ENCODE measurements at places on chromosomes 12 and 14. TPM values are rescaled to one million over a fixed set of nuclear protein-coding genes. Genes with fewer than 3 reads are reported as not detected.
A peak's percentile ranks its signal among the peaks of the same experiment; 100 is the strongest.

DNA sequence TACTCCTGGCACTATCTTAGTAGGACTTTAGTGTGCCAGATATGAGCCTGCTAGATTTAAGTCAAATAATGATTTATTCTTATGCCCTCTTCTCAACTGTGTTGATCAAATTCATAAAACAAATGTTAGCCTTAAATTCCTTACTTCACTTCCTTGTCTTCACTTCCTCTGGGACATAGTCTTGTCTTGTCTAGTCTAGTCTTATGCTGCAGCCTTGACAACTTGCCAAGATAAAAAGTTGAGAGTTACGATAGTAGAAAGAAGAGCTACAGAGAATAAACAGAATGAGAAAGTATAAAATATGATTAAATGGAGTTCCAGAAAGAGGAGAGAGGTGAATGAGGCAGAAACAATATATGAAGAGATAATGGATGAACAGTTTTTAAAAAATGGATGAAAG lies 378.1 kb downstream of the DAD1 start:
- DNase-seq = no peak

Gene PRORP
- 69.8 TPM for total RNA-seq

Gene EML5
- total RNA-seq = 0.55 TPM

DNA sequence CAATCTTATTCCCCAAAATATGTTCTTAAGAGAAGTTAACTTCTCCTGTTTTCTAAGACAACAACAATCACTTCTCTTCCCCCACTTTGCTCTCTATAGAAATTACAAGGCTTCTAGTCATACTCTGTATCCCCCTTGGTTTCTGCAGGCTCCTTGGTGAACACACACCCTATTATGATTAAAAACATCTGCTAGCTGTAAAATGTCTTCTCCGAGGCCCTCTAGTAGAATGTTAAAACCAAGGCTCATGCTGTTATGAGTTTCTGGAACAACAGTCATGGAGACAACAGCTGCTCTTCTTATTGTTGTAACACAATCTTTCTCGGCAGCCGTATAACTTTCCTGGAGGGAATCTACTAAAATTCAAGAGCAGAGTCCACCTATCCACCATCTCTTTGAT lies 397.5 kb upstream of the CCDC196 start:
- no peak for DNase-seq

DNA sequence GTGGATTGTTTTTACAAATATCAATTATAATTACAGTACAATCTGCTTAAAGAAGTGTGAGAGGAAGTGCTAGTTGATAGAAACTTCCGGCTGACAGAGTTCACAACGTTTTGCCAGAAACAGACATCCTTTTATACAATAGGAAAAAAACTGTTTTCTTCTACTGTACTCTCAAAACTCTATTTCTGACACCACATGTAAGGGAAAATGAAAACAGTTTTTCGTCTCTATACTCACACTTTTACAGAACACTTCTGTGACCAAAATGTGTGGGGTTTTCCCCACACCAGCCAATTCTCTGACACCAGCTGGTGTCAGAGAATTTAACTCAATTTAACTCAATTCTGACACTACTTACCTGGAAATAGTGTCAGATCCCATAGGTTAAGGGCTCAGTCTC lies 24.2 kb upstream of the HIF1A start:
- no peak for DNase-seq

DNA sequence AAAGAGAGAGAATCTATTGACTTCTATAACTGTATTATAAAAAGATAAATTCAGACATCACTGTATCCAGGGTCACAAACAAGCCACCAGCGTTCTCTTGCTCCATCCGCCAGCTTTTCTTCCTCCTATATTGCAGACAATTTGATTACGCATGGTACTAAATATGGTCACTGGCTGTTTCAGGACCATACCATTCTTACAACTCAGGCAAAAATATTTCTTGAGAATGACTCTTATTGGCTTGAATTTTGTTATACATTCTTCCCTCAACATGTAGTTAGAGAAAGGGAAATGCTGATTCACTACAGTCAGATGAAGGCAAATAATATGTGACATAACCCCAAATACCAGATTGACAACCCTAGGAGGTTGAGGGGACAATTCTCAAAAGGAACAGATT lies 101.3 kb downstream of the SLC6A15 start:
- DNase-seq = no peak

Gene SLC17A8
- 0.30 TPM for total RNA-seq

DNA sequence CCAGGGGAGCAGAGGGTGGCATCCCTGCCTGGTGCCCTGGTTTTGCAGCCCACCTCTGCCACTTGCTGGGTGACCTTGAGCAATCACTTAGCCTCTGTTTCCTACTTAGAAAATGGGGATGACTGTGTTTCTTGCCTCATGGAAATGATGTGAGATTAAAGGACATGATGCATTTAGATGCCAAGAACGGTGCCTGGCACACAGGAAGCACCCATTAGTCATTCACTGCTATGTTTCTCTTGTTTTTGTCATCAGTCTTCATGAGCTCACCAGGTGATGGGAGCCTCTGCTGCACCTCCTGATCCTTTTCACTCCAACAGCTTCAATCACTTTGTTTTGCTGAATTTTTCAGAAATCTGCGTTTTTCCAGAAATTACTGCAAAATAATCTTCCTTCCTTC lies 23.6 kb upstream of the ATF1 start:
- no peak for DNase-seq

GRCh38 chr14:35202195-35202594 lies 79.8 kb downstream of the PRORP start:
- DNase-seq = no peak

DNA sequence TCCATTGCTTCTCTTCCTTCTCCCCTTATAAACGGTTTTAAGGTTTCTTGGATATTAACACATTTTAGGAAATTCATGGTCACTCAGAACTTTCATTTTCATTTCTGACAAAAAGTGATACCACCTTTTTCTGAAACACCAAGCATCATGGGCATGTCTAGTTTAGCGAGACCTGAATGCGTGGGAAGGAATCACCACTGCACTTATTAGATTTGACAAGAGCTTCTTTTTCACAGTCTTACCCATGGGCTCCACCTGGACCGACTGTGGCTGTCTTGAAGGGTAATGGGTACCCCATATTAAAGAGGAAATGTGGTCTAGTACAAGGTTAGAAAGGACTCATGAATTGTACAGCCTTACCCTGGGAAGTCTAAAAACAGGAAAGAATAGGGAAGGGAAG lies 95.4 kb downstream of the KCNK10 start:
- DNase-seq = no peak

Gene GPR132
- 2.1 TPM for total RNA-seq

Gene APAF1
- total RNA-seq = 34.8 TPM

- DNase-seq = peak; percentile 4
Observed at GRCh38 chr12:111840807-111841206, 1.2 kb upstream of the MAPKAPK5 start.

- DNase-seq = no peak
Observed at GRCh38 chr14:105294142-105294597, 6.6 kb downstream of the BRF1 start.

DNA sequence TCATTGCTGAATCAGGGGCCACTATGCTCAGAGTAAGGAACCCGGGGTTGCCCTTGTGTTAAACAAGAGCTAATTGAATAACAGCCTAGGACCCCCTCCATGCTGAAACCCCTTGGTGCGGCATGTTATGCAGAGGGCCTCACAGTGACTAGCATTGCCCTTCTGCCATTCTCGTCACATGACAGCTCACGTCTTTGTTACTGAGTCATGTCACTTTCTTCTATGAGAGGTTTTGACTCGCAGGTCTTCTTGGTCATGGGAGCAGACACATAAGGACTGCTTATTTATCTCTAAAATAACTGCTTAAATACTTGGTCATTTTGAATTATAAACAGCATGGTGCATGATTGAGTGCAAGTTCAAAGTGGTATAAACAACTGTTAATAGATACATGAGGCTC lies 24.9 kb downstream of the TCTN1 start:
- DNase-seq = no peak

Gene KRT83
- total RNA-seq = not detected

GRCh38 chr12:92088805-92089204 lies 56.8 kb downstream of the BTG1 start:
- no peak for DNase-seq

GRCh38 chr14:101151226-101151926 lies 247.9 kb upstream of the RTL1 start:
- DNase-seq = peak; percentile 7

DNA sequence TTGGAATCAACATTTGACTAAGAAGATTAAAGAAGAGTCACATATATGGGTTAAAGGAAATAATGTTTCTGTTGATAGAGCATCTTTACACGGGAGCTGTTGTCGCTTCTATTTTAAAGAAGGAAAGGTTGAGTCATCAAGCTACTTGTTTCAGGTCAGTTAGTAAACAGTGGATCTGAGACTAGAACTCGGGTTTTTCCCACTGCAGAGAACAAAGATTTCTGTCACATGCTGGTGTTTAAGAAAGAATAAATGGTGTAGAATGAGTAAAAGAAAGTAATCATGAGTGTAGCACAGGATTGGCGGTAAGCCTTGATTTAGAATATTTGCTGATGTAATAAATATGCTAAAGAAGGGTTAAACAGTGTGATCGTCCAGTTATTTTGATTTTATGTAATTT lies 455.5 kb downstream of the AEBP2 start:
- DNase-seq = peak; percentile 23

DNA sequence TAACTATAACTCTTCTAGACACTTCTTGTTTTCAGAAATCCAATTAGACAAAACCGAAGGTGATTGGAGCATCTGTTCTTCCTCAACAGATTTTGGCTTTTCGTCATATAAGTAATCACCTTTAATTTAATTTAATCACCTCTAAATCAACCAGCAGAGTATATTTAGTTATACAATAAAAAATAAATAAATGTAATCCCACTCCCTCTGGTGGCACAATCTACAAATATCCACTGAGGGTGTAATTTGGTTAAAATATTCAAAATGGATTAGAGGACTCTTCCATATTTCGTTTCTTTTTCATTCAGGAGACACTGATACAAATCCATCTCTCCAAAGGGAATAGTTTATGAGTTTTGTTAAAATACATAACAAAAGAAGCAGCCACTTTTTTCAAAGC lies 18.3 kb upstream of the SLC35F4 start:
- no peak for DNase-seq

GRCh38 chr14:75649337-75649736 lies 11.3 kb downstream of the ERG28 start:
- no peak for DNase-seq

GRCh38 chr14:71533390-71533789 lies 398.8 kb upstream of the RGS6 start:
- DNase-seq = no peak

Gene TMEM52B
- total RNA-seq = 6.9 TPM

GRCh38 chr12:41189395-41190251 lies 1.5 kb downstream of the PDZRN4 start:
- DNase-seq = no peak

- peak; percentile 26 for DNase-seq
Observed at GRCh38 chr14:104968541-104969401, 9.4 kb downstream of the AHNAK2 start.

- DNase-seq = no peak
Observed at GRCh38 chr12:111503116-111503515, 96.0 kb downstream of the ATXN2 start.

- peak; percentile 45 for DNase-seq
Observed at GRCh38 chr14:44961151-44961553, 595 bp downstream of the KLHL28 start.

GRCh38 chr12:19912991-19913390 lies 455.3 kb upstream of the PDE3A start:
- peak; percentile 80 for DNase-seq

DNA sequence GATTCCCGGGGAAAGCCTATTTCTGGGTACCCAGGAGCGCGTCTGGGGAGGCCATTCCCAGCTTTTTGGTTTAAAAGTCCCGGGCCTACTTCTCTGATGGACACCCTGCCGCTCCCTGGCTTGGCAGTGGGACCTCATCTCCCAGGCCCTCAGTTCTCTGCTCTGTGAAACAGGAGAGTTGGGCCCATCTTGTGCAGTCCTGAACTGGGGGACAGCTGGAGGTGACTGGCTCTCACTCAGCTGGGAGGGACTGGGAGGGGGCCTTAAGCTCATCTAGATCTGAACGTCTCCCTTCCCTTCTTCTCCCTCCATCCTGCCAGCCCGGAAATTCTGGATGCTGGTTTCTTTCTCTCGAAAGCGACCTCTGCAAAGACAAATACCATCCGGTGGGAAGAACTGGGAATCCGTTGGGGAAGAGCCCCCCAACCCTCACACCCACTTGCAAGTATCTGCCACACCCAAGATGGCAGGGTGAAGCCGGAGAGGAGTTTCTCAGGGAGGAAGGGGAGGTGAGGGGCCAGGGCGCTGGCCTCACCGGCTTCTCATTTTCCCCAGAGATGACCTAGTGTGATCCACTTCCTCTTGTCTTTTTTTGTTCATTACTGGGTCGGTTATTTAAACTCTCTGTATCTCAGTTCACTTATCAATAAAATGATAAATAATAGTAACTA lies 1.4 kb downstream of the RIN3 start:
- no peak for DNase-seq

Gene TRHDE
- total RNA-seq = 17.5 TPM

DNA sequence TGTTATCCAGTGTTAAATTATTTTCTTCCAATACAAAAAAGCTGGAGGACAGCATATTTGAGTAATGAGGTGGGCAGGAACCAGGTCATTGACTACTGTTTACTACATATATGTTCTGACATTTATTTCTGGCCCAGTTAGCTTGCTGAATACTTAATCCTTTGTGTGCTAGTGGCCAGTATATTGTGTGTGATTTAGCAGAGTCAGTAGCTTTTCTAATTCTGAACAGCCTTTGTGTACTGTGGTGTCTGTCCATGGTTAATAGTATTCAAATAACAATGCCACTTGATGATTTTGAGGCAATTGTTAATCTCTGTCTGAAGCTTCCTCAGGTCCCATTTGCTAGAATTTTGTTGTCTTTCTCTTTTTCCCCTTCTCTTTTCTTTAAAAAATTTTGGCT lies 286.5 kb upstream of the E2F7 start:
- no peak for DNase-seq

DNA sequence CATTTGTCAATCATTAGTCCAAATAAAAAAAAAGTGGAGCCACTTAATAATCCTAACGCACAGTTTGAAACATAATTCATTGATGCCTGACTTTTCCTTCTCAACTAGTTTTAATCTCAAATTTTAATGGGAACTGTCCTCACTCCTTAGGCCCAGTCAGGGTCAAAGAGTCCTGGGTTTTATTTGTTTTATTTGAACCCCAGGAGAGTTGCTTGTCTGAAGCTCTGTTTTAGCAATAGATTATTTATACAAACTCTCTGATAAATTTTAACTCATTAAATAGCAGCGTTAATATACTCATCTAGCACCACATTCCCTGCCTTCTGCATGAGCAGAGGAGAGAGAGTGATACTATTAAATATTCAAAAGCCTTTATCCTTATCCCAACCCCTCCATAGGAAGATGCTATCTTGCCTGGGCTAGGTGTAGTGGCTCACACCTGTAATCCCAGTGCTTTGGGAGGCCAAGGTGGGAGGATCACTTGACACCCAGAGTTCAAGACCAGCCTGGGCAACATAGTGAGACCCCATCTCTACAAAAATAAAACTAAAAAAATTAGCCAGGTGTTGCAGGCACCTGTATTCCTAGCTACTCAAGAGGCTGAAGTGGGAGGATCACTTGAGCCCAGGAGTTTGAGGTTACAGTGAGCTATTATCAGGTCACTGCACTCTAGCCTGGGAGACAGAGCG lies 14.5 kb upstream of the DUSP6 start:
- no peak for DNase-seq

Gene CMA1
- not detected for total RNA-seq

Measured in renal cortical epithelial cell (primary cell).